Hematopoietic multipotent progenitor cell (in vitro differentiated cells): ENCODE measurements at places on chromosomes 2 and 18. TPM values are rescaled to one million over a fixed set of nuclear protein-coding genes. Genes with fewer than 3 reads are reported as not detected.

Gene LINC00305
- not detected for total RNA-seq

Gene TMEM17
- 2.4 TPM for total RNA-seq

Gene FOXI3
- not detected for total RNA-seq

Gene REG1B
- under 0.01 TPM for total RNA-seq

Gene M1AP
- total RNA-seq = 0.54 TPM

GRCh38 chr2:100692906-100693305, 127.0 kb upstream of the NPAS2 start:
- no peak for DNase-seq

GRCh38 chr2:199984755-199985154, 29.4 kb downstream of the MAIP1 start:
- no peak for DNase-seq

- DNase-seq = no peak
Observed at GRCh38 chr2:220162320-220162719, 534.9 kb downstream of the SLC4A3 start.

- DNase-seq = no peak
Observed at GRCh38 chr2:241666627-241667400, 19.8 kb downstream of the DTYMK start.
